ENCODE measurements at places on chromosomes 4 and X.

DNA sequence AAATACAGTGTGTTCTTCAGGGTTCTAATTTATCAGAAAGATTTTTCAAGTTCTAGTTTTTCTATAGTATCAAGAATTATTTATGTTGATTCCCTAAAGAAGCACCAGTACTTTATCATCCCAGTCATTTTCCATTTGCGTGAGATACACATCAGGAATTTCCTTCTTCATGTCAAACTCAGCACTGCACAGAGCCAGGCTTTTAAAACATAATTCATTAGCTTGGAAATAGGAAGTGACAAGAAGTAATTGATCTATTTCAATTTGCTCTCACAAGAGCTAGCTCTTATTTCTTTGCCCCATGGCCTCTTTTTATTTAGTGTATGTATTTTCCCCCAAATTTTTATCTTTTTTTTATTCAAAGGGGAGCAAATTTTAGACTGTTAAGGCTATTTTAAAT lies 13.0 kb upstream of the SLC10A4 start:
- no peak for DNase-seq

GRCh38 chr4:156053174-156053573 lies 99.5 kb upstream of the CTSO start:
- no peak for DNase-seq

DNA sequence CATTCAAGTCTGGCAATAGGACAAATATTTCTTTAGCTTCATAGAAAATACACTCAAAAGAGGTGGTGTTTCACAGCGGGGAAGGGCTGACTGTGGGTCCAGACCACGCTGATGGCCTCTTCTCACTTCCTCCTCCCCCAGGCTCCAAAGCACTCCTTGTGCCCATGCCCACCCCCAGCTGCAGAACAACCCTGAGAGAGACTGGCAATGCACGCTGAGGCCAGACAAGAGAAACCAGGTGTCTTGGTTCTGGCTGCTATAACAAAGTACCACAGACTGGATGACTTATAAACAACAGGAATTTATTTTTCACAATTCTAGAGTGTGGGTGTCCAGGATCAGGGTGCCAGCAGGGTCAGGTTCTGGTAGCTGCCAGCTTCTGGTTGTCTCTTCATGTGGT lies 386.1 kb downstream of the FBXW7 start:
- DNase-seq, result no peak

DNA sequence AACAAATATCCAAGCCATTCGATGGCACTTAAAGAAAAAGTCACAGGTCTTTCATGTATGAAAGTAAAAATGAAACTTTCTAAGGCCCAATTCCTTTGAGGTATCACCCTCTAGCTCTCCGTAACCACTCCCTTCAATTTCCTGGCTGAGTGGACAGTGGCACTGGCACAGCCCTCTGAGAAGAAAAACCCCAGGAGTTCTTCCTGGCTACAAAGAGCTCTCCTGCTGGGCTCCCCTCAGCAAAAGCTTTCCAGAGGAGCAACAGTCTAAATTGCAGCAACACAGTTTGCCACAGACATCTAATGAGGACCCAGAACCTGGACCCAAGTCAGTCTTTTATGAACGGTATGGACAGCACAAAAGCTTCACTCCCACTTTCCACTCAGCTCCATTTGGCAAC lies 71.8 kb downstream of the FUNDC1 start:
- no peak for DNase-seq

DNA sequence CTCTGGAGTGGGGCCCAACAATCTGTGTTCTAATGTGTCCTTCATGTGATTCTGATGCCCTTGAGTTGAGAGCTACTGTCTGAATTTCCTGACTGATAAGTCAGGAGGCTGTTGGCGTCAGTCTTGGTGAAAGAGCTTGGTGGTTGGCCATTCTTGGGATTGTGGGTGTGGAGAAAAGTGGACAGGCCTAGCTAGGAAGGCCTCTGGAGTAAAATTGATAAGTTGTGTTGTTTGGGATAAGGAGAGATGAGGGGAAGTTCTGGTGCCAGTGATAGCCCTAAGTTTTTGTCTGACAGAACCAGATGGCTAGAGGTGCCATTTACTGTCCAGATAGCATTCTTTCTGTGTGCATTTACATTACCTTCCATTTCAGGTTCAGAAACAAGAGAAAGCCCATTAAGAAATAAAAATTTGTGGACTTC lies 11.7 kb downstream of the NSD2 start:
- peak; percentile 90 for DNase-seq

- DNase-seq, result no peak
Observed at GRCh38 chrX:130626521-130626920, 224.7 kb downstream of the RBMX2 start.

- no peak for DNase-seq
Observed at GRCh38 chr4:126441173-126442035, 1126.6 kb downstream of the FAT4 start.

DNA sequence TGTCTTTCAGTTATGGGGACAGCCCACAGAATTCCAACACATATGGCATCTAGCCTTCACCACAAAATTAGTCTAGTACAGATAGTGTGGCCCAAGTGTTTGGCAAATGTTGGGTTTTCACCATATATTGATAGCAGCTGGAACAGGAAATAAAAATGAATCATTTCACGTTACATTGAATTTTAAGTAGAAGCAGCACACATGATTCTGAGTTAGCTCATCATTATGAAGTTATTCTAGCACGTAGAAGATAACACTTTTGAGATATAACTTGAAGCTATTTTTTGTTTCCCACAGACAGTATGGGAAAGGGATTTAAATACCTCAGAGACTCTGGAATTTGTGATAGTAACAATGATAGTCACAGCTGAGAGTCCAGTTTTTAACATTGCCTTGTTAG lies 118.7 kb downstream of the FAT4 start:
- no peak for DNase-seq

GRCh38 chr4:179163147-179163546 lies 1720.9 kb upstream of the AGA start:
- DNase-seq, result no peak

DNA sequence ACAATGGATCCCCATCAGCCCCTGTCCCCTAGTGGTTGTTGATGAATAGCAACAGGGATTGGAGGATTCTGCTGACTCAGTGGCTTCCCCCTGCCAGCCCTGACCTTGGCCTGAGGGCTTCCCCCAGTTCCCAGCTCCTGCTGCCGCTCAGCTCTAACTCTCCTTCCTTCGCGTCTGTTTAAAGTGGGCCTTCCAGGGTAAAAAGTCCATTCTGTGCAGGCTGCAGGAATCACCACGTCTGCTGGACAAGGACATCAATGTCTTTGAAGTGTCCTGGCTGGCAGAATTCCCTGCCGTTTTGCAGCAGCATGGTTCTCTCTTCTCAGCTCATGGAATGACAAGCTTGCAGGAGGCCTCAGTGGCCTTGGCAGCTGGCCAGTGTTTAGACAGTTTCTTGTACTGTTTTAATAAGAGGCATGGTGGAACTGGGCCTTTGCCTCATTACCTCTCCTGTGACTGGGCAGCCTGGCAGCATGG lies 152.5 kb upstream of the STX18 start:
- DNase-seq, result no peak

DNA sequence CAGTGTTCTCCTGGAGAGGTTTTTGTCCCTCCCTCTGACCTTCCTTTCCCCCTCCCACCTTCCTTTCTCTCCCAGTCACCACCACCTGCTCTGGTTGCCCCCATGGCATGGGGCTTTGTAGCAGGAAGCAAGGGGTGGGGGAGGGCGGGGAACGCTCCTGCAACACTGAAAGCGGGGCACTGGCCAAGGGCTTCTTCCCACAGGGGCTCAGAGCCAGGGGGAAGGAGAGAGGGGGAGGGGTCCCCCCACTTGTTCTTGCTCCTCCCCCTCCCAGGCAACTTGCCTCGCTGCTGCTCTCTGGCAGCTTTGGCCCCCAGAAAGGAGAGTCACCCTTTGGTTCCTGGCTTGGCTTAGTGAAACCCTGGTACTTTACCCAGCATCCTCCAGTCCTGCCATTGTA lies 48.4 kb downstream of the BCORL1 start:
- DNase-seq, result no peak

- peak; percentile 32 for DNase-seq
Observed at GRCh38 chrX:114047558-114047957, 536.3 kb upstream of the HTR2C start.

- no peak for DNase-seq
Observed at GRCh38 chrX:153961292-153961691, 10.3 kb downstream of the HCFC1 start.

GRCh38 chr4:78313754-78314120 lies 237.8 kb upstream of the ANXA3 start:
- DNase-seq, result no peak

- no peak for DNase-seq
Observed at GRCh38 chr4:18406264-18406663, 384.7 kb upstream of the LCORL start.
